ENCODE measurements at places on chromosomes 4 and X.
A peak's percentile ranks its signal among the peaks of the same experiment; 100 is the strongest.

DNA sequence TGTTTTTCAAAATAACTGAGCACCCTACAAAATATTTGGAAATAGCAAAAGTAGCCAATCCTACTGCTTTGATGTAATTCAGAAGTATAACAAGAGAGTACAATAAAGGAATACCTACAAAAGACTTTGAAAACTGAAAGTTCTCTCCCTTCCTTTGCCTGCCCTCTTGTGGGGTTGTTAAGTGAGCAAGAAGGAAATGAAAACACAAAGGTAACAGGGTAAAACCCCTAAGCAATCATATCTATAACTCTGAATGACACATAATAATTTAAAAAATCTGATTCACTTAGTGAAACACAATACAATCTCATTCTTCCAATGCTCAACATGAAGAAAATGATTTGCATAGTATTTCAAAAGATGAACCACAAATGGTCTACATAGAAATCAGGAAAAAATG lies 98.2 kb downstream of the FRYL start:
- no peak for DNase-seq

DNA sequence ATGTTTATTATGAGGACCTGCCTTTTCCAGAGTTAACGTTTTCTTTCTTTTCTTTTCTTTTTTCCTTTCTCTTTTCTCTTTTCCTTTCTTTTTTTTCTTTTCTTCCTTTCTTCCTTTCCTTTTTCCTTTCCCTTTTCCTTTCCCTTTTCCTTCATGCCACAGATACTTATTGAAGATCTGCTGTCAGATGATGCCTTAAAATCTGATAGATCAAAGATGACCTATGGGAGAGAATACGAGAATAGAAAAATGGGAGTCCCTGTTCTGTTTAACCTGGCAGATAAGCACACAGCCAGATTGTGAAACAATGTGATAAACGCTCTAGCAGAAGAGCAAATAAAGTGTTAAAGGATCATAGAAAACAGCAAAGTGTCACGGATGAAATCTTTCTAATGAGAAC lies 38.9 kb downstream of the AFF1 start:
- no peak for DNase-seq

GRCh38 chr4:6719611-6720179 lies 3.7 kb downstream of the BLOC1S4 start:
- DNase-seq: no peak

DNA sequence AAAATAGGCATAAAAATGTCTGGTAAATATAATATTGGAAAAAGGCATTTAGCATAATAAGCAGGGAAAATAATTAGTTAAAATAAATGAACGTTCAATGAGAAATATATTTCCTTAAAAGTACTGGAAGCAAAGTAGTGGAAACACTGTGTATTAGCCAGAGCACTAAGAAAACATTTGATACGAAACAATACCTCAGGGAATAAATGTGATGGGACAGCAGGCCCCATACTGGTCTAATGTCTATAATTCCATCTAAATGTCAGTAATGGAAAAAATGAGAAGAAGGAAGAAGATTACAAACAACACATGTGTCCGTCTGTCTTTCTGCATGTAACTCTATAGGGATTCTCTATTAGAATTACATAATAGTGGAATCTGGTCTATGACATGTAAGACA lies 79.0 kb downstream of the PDE5A start:
- no peak for DNase-seq

DNA sequence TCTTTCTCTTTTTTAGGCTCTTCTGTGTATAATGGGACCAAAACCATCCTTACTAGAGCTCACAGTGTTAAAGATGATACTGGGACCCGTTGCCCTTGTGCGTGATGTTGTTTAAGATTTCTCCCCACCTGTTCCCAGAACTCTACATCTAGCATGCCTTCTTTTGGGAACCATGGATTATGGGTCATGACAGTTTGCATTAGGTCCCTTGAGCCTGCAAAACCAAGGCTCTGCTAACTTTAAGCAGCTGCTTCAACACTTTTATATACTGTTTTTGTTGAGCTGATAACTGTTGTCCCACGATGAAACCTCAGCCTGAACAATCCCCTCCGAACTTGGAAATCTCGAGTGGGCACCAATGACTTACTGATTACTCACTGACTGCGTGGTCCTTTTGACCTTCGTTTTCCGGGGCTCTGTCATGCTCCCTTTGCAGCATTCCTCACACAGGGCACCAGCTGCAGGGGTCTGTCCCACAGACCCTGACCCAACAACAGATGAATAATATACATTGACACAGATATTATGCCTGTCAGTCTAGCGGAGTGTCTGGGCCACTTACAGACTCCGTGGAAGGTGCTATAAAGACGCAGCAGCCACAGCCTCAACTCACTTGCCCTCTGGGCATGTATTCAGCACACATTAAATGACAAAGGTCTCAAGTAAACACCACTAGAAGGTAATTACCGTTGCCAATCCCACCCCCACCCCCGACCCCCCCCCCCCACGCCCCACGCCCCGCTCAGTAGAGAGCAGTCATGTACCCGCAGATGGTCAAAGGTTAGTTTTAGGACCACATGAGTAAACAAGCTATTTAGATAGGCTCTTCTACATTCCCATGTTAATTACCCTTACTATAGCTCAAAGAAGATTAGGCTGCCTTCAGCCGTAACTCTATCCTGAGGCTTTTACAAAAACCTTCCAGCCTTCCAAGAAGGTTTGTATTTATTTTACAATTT lies 162.0 kb upstream of the WDFY3 start:
- DNase-seq: no peak

DNA sequence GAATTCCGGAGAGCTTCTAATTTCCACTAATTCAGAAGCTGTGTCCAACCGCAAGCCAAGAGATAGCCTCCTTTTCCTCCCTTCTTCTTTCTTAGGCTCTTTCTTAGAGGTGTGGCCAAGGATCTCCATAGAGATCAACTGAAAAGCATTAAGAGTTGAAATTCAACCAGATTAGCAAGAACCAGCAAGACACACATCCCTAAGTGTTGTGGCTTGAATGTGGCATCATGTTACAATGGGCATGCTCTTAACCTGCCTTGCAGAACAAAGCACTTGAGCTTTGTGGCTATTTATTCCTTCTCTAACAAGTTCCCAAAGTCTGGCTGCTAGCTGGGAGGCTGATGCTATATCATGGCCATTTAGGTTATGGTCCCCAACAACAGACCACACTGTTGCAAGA lies 10.4 kb downstream of the ANOS1 start:
- no peak for DNase-seq

DNA sequence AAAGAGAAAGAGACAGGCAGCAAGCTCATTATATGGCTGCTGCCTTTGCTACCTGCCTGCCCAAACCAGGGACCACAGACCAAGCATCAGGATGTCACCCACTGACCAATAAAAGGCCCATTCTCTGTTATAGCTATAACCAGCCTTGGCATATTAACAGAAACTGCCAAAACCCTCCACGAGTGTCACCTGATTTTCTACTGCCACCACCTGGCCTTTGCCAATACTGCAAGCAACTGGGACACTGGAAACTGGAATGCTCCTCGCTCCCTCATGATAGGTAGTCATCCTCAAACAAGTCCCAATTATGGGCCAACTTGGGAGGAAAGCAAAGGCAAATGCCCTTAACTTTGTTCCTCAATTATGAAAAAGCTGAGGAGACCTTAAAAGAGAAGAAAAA lies 76.0 kb downstream of the SPIN4 start:
- DNase-seq: no peak

GRCh38 chrX:118423558-118423957 lies 72.1 kb upstream of the DOCK11 start:
- DNase-seq: no peak

DNA sequence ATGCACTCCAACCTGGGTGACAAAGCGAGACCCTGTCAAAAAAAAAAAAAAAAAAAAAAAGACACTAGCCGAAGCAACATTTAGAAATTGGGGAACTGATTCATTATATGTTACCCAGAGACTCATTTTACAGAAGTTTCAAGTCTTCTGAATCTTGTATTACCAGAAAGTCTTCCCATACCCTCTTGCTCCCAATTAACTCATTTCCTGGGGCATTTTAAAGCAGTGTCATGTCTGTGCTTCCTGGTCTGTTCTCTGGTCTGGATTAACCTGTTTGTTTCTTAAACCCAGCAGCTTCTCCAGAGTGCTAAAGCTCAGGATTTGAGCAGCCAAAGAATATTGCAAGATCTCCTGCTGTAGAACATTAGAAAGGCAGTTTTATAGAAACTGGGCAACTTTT lies 43.7 kb downstream of the FRMPD3 start:
- DNase-seq: no peak

DNA sequence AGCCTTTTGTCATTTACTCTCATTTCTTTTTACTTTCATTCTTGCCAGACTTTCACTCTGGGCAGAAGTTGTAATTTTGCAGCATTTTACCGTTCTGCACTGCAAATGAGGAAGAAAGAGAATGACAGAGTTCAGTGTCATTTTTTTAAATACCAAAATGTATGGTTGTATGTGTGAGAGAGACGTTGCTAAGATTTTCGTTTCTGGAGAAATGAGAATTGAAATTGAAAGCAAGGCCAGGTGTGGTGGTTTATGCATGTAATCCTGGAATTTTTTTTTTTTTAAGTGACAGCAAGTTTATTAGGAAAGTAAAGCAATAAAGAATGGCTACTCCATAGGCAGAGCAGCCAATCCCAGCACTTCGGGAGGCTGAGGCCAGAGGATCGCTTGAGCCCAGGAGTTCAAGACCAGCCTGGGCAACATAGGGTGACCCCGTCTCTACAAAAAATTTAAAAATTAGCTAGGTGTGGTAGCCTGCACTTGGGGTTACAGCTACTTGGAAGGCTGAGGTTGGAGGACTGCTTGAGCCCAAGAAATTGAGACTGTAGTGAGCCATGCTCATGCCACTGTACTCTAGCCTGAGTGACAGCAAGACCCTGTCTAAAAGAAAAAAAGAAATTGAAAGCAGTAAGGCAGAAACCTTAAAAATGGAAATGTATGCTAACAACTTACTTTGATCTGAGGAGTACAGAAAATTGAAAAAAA lies 12.9 kb downstream of the DCK start:
- DNase-seq: no peak

- DNase-seq: no peak
Observed at GRCh38 chr4:122548452-122548851, 72.4 kb downstream of the IL21 start.

DNA sequence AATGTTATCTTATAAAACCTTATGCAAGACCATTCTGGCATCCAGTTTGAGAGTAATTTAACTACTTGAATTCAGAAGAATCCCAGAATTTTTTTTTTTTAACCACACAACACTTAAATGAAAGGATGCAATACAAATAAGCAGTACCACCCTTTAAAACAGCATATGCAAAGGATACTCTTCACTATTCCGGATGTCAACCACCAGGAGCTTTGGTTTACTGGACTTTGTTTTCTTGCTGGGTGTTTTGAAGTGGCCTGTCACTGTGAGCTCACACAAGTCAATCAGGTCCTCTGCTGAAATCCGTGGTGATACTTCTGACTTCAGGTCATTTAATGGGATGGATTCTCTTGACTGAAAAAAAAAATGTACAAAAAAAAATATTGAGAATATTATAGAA lies 200.0 kb downstream of the TBCK start:
- no peak for DNase-seq

DNA sequence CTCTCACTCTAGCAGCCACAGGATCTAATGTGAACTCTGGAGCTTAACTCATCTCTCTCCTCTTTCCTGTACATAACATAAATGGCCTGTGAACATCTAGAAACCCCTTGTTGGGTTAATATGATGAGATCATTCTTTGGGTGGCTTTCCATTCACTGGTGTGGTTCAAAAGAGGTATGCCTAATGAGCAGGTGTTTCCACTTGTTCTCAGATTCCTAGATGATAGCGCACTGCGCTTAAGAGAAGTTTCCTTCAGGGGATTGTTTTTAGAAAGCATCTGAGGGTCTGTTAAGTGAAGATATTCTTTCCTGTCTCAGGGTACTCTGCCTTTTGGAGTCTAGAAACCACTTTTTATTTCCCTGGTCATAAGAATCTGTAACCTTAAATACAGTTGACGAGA lies 32.5 kb downstream of the FRMPD4 start:
- DNase-seq: no peak

DNA sequence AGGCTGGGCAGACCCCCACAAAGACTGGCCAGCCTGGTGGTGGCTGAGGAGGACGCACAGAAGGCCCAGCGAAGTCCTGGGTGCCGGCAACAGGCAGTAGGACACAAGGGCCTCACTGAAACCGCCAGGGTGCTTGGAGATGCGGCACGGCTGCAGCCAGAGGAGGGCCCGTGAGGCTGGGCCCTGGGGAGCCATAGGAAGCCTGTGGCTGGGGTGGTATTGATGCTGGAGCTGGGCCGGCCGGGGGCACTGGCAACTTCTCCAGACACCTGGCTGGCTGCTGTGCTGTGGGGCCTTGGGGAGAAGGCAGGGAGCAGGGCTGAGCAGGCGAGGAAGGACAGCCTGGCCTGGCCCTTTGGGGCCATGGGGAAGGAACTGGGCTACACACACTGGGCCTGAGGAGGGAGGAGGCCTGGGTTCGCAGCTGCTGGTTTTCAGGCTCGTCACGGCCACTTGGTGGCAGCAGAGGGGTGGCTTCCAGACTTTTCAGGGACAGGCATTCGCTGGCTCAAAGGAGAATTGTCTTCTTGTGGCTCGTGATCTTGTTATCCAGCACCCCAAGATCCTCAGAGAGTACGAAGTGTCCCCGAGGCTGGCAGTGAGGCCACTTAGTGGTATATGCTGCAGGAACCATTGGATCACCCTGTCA lies 37.2 kb downstream of the ATP2B3 start:
- no peak for DNase-seq

DNA sequence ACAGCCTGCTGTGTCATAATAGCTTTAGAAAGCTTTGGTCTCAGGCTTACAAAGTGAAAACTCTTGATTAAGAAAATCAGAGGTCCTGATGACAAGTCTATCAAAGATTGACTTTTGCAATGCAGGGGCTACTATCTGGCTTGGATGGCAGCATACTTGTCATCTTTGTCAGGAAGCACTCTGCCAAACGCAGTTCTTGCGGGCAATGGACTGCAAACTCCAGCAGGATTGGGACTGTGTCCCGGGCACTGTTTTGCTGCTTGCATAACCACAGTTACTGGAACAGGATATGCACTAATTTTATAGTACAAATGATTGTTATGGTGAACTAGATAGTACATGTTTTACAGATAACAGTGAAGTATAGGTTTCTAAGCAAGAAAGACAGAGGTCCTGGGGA lies 185.6 kb downstream of the IQCM start:
- DNase-seq: no peak

DNA sequence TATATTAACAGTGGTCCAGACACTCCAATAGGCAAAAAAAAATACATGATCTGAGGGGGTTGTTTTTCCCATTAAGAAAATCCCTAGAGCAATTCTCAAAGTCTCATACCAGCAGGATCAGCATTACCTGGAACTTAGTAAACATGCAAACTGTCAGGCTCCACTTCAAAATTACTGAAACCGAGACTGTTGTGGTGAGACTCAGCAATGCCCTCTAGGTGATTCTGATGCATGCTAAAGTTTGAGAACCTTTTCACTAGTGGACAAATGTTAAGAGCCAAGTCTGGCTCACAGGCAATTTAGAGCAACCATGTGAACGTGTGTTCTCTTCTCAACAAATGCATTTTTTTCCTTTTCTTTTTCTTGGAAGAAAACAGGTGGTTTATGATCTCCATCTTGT lies 30.2 kb downstream of the NEK1 start:
- no peak for DNase-seq

- DNase-seq: no peak
Observed at GRCh38 chrX:133980406-133980805, 5.0 kb downstream of the GPC3 start.

- DNase-seq: peak; percentile 68
Observed at GRCh38 chrX:106802388-106803275, at the start of gene TBC1D8B. Gene TBC1D8B, plus strand, starts transcription at chrX:106802673. Its CDS starts 181 bp downstream, at chrX:106802854.

- DNase-seq: no peak
Observed at GRCh38 chrX:41338436-41338835, 4.5 kb downstream of the DDX3X start.
